ENCODE measurements at places on chromosomes 6 and 20. TPM values are rescaled to one million over a fixed set of nuclear protein-coding genes. Genes with fewer than 3 reads are reported as not detected.

Gene CPNE5
- polyA plus RNA-seq = 0.09 TPM

Gene SLC17A3
- not detected for polyA plus RNA-seq

- DNase-seq = no peak
Observed at GRCh38 chr20:61554617-61555016, 302.6 kb downstream of the CDH4 start.

DNA sequence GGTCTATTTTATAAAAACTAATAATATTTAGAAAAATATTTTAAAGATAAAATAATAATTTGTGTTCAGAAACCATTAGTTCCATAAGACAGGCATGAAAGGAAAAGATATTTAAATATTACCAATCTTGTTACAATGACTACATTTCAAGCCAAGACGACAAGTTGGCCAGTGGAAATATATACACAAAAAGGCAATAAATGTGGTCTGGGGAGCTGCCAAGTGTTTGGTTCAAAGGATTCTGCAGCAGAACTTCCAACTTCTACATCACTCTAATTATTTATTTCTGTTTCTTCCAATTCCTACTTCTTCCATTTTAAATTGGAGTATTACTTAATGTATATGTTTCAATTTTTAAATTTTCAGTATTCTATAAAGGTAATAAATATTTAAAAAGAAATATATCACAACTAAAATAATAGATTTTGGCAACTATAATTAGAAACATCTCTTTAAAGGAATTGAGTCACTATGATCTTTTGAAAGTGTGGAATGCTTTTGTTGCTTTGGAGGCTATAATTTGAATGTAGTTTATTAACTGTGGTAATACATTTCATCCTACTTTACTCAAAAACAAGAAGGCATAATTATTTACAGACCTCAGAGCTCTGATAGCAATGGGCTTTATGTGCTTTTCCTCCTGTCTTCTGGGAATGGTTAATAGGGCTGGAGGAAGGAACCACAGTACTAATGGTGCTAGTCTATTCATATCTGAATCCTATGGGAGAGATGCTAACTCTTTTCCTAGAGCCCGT is 129.7 kb upstream of the FAM184A start:
- DNase-seq = no peak

DNA sequence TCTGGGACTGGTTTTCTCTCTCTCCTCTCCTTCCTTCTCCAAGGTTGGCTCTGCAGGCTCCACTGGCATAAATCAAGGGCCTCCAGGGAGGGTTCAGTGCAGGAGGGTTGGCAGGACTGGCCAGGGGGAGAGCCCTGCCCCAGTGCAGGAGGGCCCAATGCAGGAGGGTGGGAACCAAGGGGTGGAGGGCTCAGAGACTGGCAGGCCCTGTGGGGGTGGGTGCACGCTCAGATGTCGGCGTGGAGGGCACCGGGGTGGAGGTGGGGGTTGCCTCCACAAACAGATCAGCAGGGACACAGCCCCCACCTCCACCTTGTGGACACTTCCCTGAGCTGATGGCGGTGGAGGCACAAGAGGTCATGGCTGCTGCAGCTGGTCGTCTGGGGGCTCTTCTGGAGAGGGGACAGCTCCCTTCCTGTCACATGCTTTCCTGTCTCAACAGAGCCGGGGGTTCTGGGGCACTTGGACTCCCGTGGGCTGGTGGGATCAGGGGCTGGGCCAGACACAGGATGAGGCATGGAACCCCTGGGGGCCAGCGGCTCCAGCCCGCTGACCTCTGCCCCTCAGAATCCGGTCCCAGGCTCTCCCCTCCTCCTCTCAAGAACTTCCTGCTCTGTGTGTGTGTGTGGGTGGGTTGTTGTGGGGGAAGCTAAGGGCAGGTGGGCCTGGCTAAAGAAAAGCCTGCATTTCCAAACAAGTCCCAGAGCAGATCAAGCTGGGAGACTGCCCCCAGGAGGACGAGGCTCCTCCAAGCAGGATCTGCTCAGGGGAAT is 2.7 kb upstream of the ABHD16B start:
- DNase-seq = no peak

- DNase-seq = no peak
Observed at GRCh38 chr20:11445161-11445560, 472.5 kb upstream of the BTBD3 start.

Measured in keratinocyte (primary cell).